ENCODE measurements at places on chromosomes 12 and 14. TPM values are rescaled to one million over a fixed set of nuclear protein-coding genes. Genes with fewer than 3 reads are reported as not detected.

DNA sequence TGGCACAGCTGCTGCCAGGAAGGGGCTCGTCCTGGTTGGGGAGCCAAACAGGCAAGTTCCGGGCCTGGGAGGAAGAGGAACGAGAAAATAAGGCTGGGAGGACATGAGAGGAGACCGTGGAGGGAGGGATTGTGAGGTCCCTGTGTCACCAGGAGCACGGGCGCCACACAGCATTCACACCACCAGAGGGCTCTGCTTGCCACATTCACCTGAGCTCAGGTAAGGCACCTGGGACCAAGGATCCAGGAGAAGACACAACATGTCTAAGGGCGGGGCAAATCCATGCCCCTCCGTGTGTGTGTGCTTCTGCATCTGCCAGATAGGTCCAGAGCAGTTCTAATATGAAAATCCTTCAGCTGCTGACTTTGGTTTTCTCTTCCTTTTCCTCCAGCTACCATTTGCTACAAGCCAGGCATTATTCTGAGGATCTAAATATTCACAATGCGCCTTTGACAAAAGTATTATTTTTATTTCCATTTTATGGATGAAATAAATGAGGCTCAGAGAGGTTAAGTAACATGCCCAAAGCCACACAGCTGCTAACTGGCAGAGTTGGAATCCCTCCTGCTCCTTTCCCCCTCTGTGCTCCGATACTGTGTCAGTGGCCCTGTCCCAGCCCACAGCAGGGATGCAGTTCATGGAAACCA, 14.6 kb downstream of the RAPGEF3 start:
- DNase-seq: peak; percentile 67

- no peak for DNase-seq
Measured at GRCh38 chr14:24875991-24876878, 173.7 kb downstream of the STXBP6 start.

GRCh38 chr12:59700153-59700450, 104.3 kb downstream of the SLC16A7 start:
- DNase-seq: no peak

GRCh38 chr12:114311974-114312373, 94.0 kb downstream of the TBX5 start:
- DNase-seq: no peak

DNA sequence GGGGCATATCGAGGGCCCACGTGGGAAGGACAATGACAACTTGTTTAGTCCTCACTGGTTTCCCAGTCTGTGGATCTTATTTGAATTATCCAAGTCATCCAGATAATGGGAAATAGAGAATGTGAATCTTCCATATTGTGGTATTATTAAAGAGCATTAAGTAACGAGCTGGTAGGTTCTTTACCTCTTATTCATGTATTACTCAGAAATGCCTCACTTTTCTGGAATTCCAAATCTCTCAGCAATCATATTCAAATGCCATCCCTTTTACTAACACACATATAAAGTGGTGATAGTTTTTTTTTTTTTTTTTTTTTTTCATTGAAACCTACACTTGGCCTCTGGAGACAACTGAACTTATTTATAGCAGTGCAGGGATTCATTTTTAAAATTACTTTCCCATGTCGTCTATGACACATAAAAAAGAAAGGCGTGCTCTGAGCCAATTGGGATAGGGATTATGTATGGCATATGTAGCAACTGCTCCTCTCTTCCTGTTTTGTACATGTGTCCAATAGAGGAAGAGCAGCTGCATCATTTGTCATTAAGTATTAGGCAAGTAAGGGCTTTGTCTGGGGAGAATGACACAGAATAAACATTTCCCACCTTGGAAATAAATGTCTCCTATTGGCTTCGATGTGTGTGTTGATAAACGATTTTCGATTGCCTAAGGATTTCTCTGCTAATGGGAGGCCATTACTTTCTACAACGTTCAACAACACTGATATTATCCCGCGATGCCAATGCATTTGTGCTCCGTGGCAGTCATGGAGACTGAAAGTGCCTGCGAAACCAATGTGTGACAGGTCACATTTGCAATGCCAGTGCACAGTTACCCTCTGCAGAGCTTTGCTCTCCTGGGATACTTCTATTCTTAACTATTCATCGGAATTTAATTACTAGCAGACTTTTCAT, 78.6 kb upstream of the IFNG-AS1 start:
- no peak for DNase-seq

DNA sequence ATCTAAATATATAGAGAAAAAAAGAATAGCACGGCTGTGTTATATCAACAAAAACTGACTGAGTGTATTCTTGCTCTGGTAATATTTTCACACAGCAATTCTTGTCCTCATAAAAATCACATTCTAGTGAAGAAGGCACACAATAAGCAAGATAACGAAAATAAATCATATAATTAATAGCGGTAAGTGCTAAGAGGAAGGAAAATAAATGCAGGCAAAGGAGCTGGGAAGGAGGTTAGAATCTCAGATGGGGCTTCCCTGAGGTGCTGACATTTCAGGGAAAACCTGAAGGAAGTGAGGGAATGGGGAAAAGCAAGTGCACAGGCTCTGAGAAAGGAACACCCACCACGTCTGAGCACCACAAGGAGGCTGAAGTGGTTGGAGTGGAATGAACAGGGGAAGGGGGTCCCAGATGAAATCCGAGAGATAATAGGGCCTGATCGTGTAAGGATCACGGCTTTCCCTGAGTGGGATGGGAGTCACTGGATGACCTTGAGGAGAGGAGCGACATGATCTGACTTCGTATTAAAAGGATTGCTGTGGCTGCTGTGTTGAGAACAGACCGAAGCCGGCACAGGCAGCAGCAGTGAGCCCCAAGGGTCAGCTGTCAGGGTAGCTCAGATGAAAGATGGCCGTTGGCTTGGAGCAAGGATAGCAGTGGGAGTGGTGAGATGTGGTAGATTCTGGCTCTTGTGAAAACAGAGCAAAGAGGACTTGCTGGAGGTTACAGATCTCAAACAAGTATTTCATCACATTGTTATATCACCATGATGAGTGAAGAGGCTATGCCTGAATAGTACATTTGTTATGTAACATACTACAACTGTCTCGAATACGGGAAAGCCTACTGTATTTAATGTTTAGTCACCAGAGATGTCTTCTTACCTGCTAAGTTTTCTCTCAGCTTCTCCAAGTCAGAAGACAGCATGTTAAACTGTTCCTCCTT, 67.1 kb upstream of the VPS33A start:
- DNase-seq: no peak

DNA sequence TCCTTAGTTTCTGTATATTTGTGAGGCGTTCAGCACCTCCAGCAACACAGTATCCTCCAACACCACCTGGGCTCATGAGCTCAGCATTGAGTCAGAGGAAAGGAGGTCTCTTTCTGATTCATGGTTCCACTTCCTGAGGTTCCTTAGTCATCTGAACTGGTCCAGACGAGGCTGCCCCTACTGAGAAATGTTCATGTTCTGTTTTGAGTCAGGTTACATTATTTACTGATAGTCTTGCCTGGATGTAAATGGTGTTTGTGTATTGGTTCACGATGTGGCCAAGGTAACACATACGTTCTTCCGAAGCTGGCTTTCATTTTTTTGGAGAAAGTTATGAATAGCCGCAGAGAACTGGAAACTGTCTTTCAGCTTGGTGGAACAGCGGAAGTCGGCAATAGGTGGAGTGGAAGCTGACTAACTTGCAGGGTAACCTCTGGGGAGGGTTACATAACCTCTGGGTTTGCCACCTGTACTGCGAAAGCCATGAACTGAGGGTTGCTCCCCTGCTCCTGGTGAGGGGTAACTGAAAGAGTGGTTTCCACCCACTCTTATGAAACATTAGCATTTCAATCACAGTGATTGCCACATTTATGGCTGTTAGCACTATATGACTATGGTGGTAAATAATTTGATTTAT, 42.2 kb upstream of the MANSC4 start:
- peak; percentile 82 for DNase-seq

DNA sequence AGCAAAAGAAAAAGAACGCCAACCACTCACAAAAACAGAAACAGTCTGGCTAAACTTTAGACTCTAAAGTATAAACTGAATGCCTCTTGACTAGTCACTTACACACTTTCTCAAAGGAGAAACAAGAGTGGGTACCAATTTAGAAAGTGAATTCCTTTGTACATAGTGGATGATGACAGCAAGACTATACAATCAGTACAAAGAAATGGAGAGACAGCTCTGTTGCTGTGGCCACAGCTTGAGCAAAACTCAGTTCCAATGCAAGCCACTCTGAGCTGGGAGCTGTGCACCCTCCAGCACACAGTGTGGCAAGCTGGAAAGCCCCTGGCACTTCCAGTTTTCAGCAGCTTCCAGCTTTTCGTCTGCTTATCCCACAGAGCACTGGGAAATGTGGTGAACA, 21.7 kb downstream of the NT5DC3 start:
- no peak for DNase-seq

- DNase-seq: no peak
Measured at GRCh38 chr14:70873627-70874026, 33.6 kb upstream of the PCNX1 start.

DNA sequence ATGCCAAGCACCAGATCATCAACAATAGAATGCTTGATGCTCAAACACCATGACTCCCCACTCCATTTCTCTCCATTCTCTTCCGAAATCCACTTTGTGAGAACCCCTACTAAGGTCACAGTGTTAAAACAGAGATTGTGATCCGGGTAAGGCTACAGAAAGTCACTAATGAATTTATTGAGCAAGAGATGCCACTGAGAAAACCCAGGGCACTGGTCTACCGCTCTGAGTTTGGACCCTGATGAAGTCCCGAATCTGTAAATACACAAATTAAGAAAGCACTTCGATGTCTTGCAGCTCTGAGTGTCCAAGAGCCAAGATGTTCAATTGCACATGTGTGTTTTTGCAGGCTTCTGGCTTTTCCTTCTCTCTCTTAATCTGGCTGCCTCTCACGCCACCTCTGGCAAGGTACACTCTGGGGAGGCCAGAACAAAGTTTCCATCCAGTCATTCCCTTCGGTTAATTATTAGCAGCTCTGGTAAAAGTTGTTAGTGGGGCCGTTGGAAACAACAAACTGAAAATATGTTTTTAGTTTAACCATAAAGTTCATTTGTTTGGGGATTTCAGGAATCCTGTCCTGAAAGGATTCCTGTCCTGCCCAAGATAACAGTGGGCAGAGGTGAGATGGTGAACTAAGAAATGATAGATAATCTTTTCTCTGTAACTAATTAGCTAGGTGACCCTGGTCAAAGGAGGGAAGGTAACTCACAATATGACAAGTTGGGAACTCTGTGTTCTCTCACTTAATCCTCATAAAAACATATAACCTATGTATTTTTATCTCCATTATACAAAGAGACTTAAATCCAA, 75.4 kb downstream of the BTG1 start:
- no peak for DNase-seq

- no peak for DNase-seq
Measured at GRCh38 chr12:6866920-6867412, 365 bp upstream of the TPI1 start.

DNA sequence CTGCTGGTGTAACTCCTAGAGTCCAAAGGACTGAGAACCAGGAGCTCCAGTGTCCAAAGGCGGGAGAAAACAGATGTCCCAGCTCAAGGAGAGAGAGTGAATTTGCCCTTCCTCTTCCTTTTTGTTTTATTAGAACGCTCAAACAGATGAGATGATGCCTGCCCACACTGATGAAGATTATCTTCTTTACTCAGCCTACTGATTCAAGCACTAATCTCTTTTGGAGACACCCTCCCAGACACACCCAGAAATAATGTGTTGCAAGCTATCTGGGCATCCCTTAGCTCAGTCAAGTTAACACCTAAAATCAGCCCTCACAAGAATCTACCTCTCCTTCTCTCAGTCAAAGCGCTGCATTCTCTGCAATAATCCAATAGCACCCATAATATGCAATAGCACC, 78.2 kb upstream of the BCL2L14 start:
- DNase-seq: no peak

- DNase-seq: no peak
Measured at GRCh38 chr12:51465491-51465890, 40.9 kb downstream of the SLC4A8 start.

GRCh38 chr14:101604228-101604934, 43.1 kb downstream of the DIO3 start:
- DNase-seq: no peak

DNA sequence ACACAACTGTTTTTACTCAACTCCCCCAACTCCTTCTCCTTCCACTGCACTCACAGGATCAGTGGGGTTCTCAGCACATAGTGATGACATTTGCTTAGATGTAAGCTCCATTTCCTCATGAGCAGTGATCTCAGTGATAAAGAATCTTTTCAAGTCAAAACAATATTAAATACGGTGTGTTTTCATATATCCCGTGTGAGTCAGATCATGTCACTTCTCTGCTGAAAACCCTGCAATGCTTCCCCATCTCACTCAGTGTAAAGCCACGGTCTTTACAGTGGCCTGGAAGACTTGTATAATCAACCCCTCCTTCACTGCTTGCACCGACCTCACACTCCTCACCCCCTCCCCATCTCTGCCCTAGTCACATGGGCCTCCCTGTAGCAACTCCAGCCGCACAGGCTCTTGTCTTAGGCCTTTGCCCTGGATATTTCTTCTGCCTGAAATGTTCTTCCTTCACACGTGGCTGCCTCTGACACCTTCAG, 149.7 kb upstream of the ARHGAP5 start:
- DNase-seq: peak; percentile 55

DNA sequence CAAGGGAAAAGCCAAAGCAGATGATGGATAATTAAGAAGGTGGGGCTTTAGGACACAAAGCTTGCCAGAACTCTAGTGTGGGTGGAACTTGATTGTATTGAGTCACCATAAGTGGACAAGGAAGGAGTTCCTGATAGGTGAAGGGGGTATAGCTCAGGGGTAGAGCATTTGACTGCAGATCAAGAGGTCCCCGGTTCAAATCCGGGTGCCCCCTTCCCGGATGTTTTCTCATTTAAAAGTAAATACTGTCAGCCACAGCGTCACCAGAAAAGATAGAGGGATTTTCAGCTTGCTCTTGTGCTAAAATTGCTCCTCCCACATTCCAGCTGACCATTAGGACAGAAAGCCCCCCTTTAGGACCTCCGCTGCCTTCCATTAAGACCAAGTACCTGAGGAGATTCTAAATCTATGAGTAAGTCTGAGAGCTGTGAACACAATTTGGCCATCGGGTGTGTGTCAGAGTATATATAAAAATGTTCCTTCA, 36.6 kb downstream of the DCAF4 start:
- DNase-seq: no peak

The TSPAN19 gene
- total RNA-seq: not detected

The CCDC197 gene
- 0.53 TPM for total RNA-seq

The MYL6 gene
- 692 TPM for total RNA-seq

The DPY19L2 gene
- 0.21 TPM for total RNA-seq

The ASPG gene
- total RNA-seq: not detected

The OTX2 gene
- total RNA-seq: not detected

The TAS2R42 gene
- not detected for total RNA-seq

The CLEC14A gene
- total RNA-seq: not detected
